M059J (cell line): ENCODE measurements at places on chromosomes 1 and 21. TPM values are rescaled to one million over a fixed set of nuclear protein-coding genes. Genes with fewer than 3 reads are reported as not detected.

GRCh38 chr21:33386222-33386784, 16.9 kb upstream of the IFNGR2 start:
- no peak for DNase-seq

DNA sequence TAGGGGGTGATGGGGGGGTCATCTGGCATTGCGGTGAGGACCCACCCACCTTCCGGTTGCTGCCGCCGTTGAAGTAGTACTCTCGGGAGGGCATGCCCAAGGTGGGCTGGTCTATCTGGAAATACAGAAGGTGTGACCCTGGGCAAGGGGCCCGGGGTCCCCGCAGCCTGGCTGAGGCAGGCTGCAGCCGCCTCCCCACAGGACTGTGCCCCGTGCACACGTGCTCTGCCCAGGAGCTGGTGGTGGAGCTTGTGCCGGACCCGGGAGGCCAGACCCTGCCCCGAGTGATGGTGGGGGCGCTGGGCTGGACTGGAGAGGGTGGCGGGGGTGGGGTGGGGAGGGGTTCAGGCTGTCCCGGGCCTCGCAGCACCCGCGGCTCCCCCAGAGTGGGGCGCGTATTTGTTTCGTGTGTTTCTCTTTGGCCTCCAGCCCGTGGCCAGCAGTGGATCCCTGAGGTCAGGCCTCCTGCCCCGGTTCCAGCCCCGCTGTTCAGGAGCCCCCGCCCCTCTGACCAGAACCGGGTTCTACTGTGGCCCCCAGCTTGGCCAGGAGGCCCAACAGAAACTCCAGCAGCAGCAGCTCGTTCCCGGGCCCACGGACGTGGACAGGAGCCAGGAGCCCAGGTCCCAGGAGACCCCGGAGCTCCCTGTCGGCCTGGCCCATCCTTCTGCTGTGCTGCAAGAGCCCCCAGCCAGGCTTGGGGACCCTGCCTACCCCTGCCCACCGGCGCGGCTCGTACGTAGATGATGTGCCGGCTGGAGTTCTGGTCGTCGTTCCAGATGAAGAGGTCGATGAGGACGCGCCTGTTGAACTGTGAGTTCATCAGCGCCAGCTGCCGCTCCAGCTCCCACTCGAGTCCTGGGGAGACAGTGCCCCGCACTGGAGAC, 19.2 kb downstream of the PRXL2B start:
- no peak for DNase-seq

The TMEM59 gene
- 540 and 619 TPM in 2 replicates for total RNA-seq

DNA sequence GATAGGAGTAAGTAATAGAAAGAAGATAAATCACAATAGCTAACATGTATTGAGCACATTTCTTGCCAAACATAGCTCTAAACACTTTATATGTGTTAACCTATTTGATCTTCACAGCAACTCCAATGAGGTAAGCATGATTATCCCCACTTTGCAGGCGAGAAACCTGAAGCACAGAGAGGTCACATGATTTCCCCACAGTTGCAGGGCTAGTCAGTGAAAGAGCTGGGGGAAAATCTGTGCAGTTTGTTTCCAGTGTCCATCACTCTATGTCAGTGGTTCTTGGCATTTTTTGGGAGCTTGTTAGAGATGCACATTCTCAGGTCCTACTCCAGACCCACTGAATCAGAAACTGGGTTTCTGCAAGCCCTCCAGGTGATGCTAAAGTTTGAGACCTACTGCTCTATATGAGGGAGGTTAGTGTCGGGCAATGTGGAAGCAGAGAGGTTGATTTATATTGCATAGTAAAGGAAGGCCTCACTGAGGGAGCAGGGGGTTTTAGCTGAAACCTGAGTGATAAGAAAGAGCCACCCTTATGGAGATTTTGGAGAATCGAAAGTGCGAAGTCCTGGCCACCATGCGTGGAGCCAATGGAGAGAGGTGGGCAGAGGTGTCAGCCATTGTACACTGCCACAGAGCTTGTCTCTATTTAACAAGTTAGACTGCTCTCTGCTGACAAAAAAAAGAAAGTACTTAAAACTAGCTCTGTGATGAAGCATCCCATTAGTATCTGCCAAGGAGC, 20.9 kb downstream of the MCOLN3 start:
- peak; percentile 34 for DNase-seq

GRCh38 chr1:55313903-55314302, 98.7 kb upstream of the USP24 start:
- DNase-seq: peak; percentile 36

The RGS4 gene
- total RNA-seq: 80.4 and 84.8 TPM in 2 replicates

The ORC1 gene
- total RNA-seq: 16.7 and 20.2 TPM in 2 replicates

GRCh38 chr1:31783846-31784245, 19.7 kb upstream of the ADGRB2 start:
- DNase-seq: no peak

GRCh38 chr1:110225212-110225611, 15.1 kb downstream of the KCNC4 start:
- DNase-seq: no peak

The LCK gene
- 0.12 TPM in 1 of 2 replicates, not detected in the other for total RNA-seq

The AGO3 gene
- total RNA-seq: 8.1 and 19.3 TPM in 2 replicates

- no peak for DNase-seq
Observed at GRCh38 chr1:228717081-228717480, 18.2 kb upstream of the RHOU start.

The VHLL gene
- not detected in 2 replicates for total RNA-seq

DNA sequence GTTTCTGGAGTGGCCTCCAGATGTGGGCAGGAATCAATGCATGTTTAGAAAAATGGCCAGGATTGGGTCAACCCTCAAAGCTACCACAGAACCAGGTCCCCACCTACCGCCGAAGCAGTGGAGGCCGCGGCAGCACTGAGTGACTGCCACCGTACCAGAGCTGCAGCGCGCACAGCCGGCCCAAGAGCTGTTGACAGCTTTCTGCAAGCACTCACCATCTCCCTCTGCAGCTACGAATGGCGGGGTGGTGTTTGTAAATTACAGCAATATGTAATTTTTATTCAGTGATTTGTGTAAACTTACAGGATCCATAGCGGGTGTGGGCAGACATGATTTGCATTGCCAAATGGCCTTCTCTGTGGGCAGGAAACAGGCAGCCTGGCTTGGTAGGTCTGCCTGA, 96.4 kb downstream of the CAMK2N1 start:
- DNase-seq: no peak

DNA sequence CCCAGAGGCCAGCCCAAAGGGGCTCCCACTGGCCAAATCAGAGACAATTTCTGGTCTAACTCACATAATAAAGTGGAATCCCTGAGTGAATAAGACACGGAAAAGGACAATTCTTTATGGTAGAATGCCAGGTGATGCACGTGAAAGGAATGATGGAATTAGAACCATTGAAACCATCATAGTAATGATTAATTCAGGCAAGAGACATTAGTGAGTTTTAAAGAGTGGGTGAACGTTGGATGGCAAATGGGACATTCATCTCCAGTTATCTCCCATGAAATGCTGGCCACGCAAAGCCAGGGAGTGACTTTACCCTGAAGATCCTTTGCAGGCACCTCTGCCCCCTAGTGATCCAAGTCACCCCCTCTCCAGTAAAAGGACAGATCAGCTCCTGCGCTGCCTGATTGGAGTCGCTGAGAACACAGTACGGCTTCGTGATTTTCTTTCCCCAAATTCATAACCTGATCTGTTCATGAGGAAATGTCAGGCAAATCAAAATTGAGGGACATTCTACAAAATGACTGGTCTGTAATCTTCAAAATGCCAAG, 87.5 kb downstream of the AJAP1 start:
- DNase-seq: peak; percentile 11

- DNase-seq: no peak
Observed at GRCh38 chr1:6783936-6784559, 1.2 kb upstream of the CAMTA1 start.

DNA sequence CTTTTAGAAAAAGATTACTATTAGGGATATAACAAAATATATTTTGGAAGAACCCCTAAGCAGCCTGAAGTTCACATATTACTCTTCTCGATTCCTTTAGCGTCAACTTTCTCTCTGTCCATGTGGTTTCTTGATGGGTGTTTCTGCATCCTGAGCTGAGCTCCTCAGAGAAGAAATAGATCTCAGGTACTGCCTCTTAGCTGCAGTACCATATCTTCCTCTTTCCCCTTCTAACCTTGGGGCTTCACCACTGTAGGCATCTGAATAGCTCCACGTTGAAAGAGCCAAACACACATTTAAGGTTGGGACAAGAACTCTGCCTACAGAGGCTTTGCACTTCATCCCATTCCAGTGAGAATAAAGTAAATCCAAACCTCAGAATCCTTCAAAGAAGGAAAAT, 59.2 kb downstream of the SAMSN1 start:
- no peak for DNase-seq

DNA sequence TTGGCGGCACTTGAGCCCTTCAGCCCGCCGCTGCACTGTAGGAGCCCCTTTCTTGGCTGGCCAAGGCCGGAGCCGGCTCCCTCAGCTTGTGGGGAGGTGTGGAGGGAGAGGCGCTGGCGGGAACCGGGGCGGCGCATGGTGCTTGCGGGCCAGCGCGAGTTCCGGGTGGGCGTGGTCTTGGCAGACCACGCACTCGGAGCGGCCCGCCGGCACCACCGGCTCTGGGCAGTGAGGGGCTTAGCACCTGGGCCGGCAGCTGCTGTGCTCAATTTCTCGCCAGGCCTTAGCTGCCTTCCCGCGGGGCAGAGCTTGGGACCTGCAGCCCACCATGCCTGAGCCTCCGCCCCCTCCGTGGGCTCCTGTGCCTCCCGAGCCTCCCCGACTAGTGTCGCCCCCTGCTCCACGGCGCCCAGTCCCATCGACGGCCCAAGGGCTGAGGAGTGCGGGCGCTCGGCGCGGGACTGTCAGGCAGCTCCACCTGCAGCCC, 673.7 kb upstream of the BRINP3 start:
- DNase-seq: no peak

The LRRC41 gene
- 61.9 and 74.4 TPM in 2 replicates for total RNA-seq

GRCh38 chr1:234610666-234611224, 767 bp upstream of the IRF2BP2 start:
- peak; percentile 93 for DNase-seq

The MYCL gene
- 0.57 TPM in 1 of 2 replicates, not detected in the other for total RNA-seq

- peak; percentile 96 for DNase-seq
Observed at GRCh38 chr1:113871597-113872113, at the start of gene PTPN22. PTPN22 (minus strand) TSS chr1:113871712.

The CHODL gene
- total RNA-seq: 0.76 TPM in 1 of 2 replicates, not detected in the other

DNA sequence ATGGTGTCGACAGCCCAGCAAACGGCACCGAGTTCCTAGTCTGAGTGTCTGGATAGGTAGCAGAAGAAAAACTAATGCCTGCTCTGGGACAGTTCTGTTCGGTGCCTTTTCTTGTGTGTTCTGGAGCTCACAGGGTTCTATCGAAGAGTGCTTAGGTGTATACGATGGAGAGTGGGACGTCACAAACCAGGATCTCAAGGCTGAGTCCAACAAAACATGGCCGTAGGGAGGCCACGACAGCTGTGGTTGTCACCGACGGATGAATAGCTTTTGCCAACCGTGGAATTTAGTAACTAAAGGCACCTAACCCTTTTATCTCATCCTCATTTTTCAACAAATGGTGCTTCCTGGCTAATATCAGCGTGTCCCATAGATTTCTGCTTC, 635 bp upstream of the SYNJ1 start:
- DNase-seq: no peak

- no peak for DNase-seq
Observed at GRCh38 chr1:29457496-29458368, 221.4 kb downstream of the PTPRU start.

The SPATA46 gene
- total RNA-seq: not detected in 2 replicates

The GPN2 gene
- 9.5 and 15.7 TPM in 2 replicates for total RNA-seq

DNA sequence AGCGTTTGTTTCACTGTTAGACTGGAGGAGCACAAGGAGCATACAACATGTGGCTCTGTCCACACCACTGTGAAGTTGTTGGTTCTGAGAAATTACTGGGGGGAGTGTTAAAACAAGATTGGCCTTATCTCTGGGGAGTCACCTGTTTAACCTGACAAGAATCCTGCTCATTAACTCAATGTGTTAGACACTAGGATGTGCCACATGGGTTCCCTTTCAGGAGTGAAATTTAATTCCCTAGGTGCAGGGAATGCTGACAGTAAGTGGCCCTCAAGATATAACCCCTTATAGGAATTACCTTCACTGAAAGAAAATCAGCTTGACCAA, 45.8 kb upstream of the WNT2B start:
- DNase-seq: no peak

GRCh38 chr1:21623410-21623961, 45.7 kb downstream of the RAP1GAP start:
- no peak for DNase-seq

GRCh38 chr21:32516756-32517649, 68.3 kb downstream of the TCP10L start:
- DNase-seq: peak; percentile 72

DNA sequence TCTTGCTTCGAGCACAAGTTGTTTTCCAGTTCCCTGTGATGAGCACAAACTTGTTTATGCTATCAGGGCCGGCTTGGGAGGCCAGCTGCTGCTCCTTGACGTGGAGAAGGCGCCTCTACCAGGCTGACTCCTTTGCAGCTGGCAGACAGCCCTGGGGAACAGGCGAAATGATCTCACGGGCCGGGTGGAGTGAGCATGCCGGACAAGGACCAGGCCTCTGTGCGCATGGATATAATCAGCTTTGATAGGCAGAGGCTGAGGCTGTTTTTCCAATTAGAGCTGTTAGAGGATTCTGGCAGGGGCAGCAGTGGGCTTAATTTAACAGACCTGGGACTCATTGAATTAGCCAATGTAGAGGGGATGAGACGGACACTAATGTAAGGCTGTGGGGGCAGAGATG, 38.9 kb downstream of the FAM163A start:
- no peak for DNase-seq

DNA sequence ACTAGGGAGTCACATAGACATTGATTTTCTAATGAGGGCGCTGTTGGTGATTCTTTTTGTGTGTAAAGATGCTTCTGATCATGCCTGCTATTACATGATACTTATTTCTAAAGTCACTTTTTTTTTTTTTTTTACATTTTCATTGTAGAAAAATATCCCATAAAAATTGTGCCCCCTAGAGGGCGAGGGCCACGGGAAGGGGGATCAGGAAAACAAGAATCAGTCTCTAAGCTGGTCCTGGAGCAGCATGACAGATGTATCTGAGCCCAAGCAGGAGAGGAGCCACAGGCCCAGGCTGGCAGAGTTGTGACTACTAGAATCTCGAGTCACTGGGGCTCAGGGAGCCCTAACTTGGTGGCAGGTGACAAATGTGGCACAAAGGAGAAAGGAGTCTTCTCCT, 28.1 kb downstream of the ZSCAN20 start:
- no peak for DNase-seq

The ARMH1 gene
- 0.37 and 2.8 TPM in 2 replicates for total RNA-seq

The UROD gene
- total RNA-seq: 125 and 127 TPM in 2 replicates

GRCh38 chr21:36966821-36967768, 626 bp upstream of the HLCS start:
- DNase-seq: peak; percentile 24

GRCh38 chr1:74399249-74399648, 113.2 kb downstream of the LRRC53 start:
- no peak for DNase-seq

The FCRL5 gene
- total RNA-seq: not detected in 2 replicates
